ENCODE measurements at places on chromosomes 7 and 10.

- peak; percentile 44 for DNase-seq
These were observed 5.8 kb upstream of the GGCT start for GRCh38 chr7:30510124-30511075.

GRCh38 chr10:81696609-81697388 is 178.2 kb upstream of the NRG3 start:
- DNase-seq, result no peak

DNA sequence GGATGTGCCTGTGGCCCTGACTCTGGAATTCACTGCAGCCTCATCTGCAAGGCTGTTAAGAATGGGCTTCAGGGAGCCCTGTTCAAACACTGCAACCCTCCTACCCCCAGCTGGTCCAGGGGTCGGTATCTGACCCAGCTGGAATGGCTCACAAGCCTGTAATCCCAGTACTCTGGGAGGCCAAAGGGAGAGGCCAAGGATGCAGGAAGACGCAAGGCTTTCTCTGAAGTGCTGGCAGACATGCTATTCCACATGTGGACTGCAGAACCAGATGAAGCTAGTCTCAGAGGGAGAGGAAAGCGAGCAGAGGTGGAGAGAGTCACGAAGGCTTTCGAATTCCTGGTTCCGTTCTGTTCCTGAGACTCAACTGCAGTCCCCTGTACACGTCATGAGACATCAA is 45.0 kb downstream of the ESYT2 start:
- peak; percentile 30 for DNase-seq

DNA sequence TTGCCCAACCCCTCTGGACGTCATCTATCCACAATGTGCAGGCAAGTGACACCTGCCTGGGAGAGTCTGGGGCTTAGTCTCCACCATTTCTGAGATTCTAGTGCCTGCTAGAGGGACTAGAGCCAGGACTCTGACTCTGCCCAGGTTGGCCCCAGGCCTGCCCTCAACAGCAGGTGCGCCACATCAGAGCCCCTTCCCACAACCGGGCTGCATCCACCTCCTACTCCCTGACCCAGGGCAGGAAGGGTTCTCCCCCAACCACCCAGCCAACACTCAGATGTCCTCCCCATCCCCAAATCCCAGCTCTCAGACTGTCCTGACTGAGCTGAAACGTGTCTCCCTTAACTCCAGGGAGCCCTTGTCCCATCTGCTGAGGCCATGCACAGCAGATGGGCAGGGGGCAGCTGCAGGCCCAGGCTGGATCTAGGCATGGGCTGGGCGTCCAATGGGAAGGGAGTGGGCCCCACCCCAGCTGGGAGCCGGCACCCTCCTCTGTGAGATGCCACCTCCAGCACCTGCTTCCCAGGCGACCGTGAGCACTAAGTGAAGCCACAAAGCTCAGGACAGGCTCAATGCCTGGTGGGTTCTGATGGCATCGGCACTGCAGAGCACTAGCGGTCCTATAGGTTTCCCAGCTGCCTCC is 49.2 kb downstream of the RASGEF1A start:
- no peak for DNase-seq

DNA sequence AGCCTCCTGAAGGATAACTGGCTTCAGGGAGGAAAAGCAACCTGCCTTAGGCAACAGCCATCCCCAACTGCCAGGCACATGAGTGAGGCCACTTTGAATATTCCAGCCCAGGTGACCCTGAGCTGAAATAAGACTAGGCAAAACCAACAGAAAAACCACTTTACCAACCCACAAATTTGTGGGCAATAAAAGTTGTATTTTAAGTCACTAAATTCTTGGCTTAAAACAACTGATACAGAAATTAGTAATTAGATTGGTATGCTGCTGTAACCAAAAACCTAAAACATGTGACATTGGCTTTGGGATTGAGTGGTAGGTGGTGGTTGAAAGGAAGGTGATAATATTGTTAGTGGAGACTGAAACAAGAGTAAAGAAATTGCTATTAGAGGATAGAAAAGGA is 39.9 kb downstream of the ABCB4 start:
- DNase-seq, result peak; percentile 6

DNA sequence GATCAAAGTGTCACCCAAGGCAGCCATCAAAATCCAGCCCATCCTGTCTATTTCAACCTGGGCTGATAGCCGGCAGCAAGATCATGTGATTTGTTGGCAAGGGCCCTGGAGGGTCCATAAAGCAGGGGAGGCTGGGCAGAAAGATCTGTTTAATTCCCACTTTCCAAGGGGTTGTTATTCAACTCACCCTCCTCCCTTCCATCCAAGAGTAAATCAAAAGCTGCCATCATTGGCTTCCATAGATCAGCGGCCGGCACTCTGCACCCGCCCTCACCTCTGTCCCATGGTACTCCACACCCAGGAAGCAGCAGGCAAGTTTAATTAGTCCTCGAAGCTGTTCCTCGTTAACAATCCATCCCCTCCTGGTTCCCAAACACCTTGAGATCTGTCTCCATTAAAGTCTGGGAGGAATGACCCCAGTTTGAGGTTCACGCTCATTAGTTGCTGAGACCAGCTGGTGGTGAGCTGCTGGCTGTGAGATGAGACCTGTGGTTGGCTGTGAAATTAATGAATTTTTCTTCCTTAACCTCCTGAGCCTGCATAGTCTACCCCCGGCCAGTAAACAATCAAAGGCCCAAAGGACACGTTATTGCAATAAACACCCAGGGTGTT is 120.6 kb upstream of the CHST15 start:
- DNase-seq, result no peak

All from AG10803 (cell line).